ENCODE measurements at places on chromosomes 3 and 15.

- DNase-seq, result no peak
Measured at GRCh38 chr3:191391861-191392808, 61.8 kb upstream of the UTS2B start.

- DNase-seq, result no peak
Measured at GRCh38 chr3:14832975-14833722, 14.4 kb downstream of the FGD5 start.

DNA sequence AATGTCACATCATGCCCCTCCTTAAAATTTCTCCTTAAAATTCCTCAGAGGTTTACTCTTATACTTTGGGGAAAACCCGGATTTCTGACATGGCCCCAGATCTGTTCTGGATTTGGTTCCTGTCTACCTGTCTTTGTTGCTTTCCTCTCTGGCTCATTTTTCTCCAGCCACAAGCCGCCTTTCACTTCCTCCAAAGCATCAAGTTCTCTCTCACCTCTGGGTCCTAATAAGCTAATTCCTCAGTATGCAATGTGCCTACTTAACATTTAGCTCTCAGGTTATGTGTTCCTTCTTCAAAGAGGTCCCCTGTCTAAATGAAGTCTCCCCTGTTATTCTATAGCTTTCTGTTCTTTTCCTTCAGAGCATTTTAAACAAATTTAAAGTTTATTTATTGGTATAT lies 16.1 kb downstream of the HMG20A start:
- DNase-seq, result no peak

DNA sequence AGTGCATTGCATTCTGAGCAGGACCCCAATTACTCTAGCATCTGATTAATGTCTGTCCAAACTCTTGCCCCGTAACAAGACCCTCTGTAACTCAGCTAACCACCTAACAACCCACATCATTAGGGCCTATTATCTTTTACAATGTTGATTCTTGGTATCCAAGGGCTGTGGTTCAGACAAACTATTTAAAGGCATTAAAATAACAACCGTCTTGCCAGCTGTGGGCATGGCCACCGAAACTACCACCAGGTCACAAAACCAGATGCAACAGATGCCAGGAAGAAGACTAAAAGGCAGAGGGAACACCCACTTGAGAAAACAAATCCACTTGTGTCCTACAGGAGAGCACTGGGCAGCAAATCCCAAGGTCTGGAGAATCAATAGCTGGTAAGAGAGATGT lies 262.9 kb downstream of the ERC2 start:
- DNase-seq, result no peak

GRCh38 chr3:148789146-148789545 lies 38.5 kb upstream of the CPB1 start:
- DNase-seq, result peak; percentile 94

- peak; percentile 93 for DNase-seq
Measured at GRCh38 chr15:73026511-73027054, 25.7 kb upstream of the NEO1 start.

DNA sequence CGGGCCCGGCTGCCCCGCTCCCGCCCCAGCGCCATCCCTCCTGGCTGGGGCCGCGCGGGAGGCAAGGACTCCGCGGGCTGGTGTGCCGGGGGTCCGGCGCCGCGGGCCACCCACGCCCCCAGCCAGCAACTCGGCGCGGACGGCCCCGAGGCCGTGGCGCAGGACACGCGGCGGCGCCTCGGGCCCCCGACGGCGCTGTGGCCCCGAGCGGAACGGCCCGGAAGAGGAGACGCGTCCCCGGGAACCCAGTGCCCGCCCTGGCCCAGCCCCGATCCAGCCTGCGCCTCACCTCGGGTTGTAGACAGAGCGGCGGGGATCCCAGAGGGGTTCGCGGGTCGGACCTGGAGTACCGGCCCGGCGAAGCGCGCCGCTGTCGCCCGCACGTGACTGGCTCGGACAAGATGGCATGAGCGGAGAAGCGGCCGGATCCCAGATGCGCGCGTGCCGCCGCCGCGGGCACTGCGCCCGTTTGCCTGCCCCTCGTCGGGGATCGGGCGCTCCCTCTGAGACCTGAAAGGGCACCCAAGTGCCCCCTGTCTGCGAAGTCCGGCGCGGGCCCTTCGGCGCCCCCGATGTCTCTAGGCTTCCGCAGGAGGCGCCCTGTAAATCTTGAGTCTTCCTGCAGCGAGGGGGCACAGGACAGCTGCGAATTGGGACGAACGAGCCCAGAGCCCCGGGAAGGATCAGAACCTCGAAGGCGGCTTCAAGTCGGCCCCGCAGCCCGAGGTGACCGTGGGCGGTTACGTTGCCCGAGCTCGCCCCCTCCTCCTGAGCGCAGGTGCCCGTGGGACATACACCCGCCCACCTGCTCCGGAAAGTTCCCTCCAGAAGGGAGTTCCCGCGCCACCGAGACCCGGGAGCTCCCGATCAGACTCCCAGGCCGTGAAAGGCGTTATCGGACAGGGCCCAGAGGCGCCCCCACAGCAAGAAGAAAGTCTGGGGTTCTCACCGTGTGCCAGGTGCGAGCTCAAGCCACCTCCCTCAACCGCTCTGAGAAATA lies 598 bp upstream of the SFMBT1 start:
- peak; percentile 83 for DNase-seq

- no peak for DNase-seq
Measured at GRCh38 chr3:98877132-98877531, 24.4 kb downstream of the DCBLD2 start.

DNA sequence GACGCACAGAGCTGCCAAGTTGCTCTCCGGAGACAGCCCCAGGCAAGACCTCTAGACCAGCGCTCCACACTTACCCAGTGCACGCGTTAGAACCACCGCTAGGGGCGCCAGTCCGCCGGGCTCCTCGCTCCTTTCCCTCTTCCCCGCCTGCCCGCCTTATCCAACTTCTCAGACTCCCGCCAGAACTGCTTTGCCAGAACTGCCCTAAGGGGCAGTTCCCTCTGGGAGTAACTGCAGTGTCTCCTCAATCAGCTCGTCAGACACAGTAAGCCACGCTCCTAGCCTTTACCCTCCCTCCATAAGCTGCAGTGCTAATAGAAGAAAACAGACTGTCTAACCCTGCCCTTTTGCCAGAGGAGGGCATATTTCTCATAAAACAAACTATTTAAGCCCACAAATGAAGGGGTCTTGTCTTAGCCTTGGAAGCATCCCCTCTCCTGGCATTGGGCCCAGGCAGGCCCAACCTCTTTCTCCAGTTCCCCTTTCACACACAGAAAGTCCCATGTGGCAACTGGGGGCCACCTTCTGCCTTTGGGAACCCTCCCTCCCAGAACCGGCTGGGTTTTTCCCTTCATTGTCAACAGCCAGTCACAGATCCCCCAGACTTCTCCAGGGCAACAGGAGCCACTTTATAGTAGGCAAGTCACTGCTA lies 3.7 kb downstream of the BMF start:
- DNase-seq, result peak; percentile 96

DNA sequence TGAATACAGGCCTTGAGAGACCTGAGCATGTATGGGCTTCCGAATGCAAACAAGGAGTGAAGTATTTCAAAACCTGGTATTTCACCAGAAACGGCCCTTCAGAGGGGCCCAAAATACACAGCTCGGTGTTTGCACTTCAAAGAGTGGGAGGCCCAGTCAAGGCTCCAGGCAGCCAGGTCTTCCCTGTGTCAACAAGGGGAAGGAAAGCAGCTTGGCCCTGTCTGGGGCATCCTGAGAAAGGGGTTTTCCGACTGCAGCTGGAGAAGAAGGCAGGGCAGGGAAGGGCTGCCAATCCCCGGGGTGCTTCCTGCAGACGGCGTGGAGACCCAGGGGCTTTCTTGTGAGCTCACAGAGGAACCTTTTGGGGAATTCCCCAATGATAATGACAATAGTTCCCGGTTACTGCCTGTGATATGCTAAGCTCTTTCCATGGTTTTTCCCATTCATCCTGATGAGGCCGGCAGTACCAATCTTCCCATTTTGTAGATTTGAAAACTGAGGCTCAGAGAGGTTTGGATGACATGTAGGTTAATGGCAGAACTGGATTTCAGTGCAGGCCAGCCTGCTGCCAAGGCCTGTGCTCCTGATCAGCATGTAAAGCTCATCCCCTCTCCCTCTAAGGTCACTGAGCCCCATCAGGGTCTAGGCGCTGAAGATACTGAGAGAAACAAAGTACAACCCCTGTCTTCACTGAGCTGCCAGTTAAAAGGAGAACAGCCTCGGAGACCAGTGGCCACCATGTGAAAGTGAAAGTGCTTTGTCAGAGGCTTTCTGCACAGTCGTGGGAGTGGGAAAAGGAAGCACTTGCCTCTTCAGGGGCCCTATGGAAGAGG lies 43.0 kb upstream of the TLE3 start:
- DNase-seq, result no peak

- no peak for DNase-seq
Measured at GRCh38 chr3:157360044-157360443, 76.6 kb upstream of the PTX3 start.

DNA sequence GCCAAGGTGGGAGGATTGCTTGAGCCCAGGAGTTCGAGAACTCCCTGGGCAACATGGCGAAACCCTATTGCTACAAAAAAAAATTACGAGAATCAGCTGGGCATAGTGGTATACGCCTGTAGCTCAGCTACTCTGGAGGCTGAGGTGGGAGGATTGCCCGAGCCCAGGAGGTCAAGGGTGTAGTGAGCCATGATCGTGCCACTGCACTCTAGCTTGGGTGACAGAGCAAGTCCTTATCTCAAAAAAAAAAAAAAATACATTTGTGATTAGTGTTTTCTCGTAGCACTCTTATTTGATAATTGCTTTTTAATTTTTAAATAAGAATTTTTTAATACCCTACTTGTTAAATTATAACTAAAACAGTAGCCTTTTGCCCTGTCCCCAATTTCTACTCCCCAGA lies 18.4 kb downstream of the IREB2 start:
- DNase-seq, result no peak
